ENCODE measurements at places on chromosomes 7 and 10.

GRCh38 chr7:22876986-22877729, 54.5 kb upstream of the TOMM7 start:
- DNase-seq, result no peak

DNA sequence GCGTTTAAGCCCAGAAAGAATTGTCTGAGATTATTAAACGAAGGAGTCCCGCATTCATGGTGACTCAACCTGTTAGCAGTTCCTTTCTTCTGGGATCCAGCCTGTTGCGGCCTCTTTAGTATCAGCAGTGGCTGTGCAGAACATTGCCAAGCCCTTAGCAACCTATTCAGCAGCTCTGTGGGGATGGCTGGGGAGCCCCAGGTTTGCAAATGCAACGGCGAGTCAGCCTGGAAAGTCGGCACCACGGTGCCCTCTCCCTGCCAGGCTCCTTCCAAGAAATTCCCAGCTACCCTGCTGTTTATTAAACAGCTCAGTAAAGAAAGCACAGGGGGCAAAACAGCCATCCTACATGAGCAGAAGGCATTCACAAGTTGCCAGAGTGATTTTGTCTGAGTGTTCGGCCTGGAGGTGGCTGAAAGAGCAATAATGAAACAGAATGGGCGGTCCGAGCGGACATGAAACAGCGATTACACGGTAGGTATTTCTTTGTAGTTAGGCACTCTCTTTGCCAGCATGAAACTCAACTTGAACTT, 198.3 kb downstream of the BAMBI start:
- DNase-seq, result no peak

- DNase-seq, result no peak
These were observed 13.9 kb downstream of the PIP4K2A start for GRCh38 chr10:22700489-22700888.

DNA sequence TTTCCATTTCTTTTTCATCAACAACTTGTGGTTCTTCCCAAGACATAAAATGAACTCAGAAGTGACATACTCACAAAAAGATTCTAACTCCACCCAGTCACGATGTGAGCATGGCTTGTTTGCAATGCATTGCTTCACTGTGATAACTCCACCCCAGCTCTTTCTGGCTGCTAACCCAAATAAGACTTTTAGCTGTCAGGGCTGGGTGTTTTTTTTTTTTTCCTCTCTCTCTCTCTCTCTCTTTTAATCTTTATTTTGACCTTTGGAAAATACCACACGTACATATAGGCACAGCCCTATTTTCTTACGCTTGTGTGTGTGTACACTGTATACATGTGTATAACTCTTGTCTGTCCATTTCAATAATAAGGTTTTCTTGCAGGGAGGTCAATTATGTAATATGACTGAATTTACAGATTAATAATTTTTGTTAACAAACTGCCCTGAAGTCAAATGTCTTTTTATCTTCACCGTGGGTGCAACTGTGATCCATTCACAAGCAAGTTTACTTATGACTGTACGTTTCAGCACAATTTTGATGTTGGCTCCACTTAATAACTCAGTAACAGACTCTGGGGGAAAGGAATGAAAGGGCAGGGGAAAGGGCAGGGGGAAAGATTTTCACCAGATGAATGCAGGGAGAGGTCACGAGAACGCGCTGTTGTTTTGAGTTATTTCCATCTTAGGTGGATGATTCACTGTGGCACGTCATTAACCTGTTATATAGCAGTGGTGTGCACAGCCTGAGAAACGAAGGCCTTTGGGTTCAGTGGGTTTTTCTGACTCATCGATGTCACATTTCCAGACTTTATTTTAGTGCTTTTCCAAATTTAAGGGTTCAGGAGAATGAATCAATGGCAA, 49.1 kb downstream of the APBB1IP start:
- DNase-seq, result no peak

- no peak for DNase-seq
These were observed 310.4 kb upstream of the IMMP2L start for GRCh38 chr7:111872450-111873325.

Measured in NCI-H2081 (cell line).